ENCODE measurements at places on chromosomes 3 and 15. TPM values are rescaled to one million over a fixed set of nuclear protein-coding genes. Genes with fewer than 3 reads are reported as not detected.

DNA sequence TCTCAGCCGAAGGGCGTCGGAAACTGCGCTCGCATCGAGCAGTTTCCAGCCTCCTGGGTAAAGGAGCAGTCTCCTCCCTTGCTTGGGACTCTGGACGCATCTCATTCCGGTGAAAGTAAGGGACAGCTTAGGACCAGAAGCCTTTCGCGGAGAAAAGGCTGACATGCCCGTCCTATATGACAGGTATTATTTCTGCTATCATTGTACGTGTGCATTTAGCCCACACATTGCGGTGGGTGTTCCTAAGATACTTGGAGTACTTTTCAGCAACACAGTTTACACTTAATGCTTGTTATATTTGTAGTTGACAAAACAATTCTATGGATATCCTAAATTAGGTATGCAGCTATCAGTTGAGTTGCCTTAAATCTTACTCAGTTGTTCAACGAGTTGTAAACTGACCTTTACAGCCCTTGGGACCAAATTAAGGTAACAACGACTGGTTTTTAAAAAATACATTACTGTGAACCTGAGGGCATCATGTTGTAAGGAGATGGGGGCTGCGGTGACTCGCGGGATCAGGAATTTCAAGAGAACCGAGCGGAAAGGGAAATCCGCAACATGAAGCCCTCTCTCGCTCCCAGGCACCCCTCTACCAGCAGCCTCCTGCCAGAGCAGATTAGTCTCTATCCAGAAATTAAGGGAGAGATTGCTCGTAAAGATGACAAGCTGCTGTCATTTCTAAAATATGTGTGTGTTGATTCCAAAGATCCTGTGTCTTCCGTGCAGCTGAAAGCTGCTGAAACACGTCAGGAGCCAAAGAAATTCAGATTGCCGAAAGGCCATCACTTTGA is 632 bp upstream of the COPS2 start:
- DNase-seq: peak; percentile 30

ST6GAL1 gene
- 31.4 TPM for polyA plus RNA-seq

GRCh38 chr15:99502182-99502581 is 63.6 kb upstream of the MEF2A start:
- no peak for DNase-seq

KBTBD12 gene
- polyA plus RNA-seq: 0.37 TPM

FOXB1 gene
- polyA plus RNA-seq: not detected

DNA sequence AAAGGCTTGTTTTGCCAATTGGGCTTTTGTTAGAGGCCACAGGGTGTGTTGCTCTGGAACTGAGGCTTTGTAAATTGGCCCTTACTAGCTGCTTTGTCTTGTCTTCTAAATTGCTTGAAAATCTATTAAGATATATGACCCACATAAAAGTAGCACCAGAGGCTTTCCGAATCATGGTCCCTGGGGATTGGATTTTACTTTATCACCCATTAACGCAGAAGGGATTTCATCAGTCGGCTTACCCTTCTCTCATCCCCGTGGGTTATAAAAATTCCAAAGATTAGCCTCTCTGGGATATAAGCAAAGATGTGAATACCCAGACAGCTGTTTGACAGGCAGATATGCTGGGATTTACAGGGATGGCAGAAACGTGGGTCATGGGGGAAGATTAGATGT is 98.3 kb upstream of the CHL1 start:
- DNase-seq: no peak

- no peak for DNase-seq
Observed at GRCh38 chr3:188590557-188590956, 436.6 kb downstream of the LPP start.

DNA sequence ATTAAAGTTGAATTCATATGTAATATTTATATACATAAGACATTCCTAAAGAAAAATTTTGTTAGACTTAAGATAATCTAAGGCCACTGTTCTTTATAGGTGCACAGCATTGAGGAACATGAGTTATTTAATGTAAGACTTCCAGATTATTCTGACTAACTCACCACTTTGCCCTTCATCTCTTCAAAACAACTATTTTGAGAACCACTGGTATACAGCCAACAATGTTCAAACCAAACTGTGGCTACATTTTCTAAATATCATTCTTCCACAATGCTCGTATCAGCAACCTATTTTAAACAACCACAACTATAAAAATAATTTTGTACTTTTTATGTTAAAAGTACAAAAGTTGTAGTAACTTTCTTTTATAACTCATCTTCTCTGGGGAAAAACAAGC is 199.8 kb upstream of the ALCAM start:
- DNase-seq: peak; percentile 2

DNA sequence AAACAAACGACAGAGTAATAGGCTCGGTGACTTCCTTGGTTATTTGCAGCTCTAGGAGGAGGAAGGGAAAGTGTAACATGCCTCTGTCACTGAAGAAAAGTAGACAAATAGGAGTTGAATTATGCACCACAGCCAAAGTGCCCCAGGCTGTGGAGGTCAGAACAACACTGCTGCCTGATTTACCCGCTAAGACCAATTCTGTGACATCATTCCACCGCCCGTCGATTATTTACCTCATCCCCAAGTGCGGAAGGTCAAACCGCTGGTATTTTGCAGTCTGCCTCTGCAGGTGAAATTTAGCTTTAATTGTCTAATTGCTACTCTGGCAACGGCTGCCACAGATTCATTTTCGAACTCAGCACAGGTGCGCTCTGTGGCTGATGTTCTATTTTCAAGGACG is 106.3 kb upstream of the PRICKLE2 start:
- DNase-seq: no peak

DNA sequence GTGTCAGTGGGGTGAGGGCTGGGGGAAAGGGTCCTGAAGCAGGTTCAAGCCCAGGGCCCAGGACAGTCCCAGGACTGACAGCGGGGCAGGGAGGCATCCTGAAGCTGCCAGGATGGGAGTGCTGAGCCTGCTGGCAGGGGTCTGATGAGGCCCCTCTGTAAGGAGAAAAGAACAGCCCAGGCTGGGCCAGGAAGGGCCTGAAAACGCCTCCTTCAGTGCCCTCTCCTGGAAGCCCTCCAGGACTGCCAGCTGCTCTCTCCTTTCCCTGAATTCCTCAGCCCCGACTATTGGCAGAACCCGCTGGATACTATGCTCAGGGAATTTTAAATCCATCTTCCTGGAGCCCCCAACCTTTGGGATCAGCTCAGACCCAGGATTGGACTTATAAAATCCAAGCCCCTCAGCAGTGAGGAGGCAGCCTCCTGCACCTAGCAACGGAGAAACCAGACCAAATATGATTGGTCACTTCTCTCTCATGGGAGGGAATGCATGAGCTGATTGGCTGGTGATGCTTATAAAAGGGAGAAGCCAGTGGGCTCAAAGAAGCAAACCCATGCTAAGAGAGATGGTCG is 203.5 kb upstream of the LINGO1 start:
- peak; percentile 57 for DNase-seq

DNA sequence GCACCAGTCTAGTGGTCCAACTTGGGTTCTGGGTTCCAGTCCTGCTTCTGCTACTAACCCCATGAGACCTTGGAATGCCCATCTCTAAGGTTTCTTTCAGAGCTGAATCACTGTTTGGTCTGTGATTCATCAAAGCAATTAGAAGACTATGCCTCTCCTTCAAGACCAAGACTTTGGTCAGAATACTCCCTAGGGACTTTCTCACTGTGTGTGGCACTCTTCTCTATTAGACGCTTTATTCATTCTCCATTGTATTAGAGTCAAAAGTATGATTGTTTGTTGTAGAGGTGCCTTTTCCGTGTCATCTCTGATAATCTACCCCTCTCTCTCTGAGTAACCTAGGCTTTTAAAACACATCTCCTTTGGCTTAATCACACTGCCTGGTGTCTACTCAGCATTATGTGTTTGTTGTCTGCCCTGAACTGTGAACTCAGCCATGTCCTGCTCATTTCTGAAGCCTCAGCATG is 90.5 kb downstream of the LPP start:
- DNase-seq: no peak
